ENCODE measurements at places on chromosomes 3 and 15.
A peak's percentile ranks its signal among the peaks of the same experiment; 100 is the strongest.

GRCh38 chr15:71079208-71080044 lies 35.8 kb upstream of the THSD4 start:
- DNase-seq = no peak

GRCh38 chr3:62287392-62287927 lies 85.9 kb downstream of the FEZF2 start:
- DNase-seq = peak; percentile 19

GRCh38 chr3:137121704-137122314 lies 164.0 kb downstream of the IL20RB start:
- peak; percentile 59 for DNase-seq

- DNase-seq = no peak
These were observed 291.9 kb upstream of the NR2F2 start for GRCh38 chr15:96038650-96039049.

- DNase-seq = peak; percentile 16
These were observed 23.1 kb downstream of the PLSCR5 start for GRCh38 chr3:146581951-146582467.

Measured in NAMALWA (cell line).